ENCODE measurements at places on chromosomes 5 and 9.

DNA sequence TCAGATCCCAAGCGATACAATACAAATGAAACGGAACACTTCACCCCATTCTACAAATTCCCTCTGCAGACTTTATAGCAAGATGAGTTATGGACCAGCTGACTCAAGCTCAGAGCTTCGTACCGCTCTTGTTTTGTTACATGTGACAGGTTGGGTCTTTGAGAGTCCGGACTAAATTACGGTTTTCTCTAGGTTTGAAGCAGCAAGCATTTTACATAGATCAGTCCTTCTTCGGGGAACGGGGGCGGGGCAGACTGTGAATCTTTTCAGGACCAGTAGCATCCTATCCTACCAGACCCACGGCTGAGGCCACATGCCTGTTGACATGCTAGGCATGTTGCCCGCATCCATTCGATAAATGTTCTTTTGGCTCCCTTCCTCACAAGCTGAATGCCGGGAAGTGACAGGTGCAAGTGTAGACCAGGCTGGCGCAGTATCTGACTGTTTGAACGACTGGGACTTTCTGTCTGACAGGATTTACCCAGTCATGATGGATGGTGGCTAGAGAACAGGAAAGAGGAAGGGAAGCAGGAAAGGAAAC, 811.0 kb upstream of the GRAMD2B start:
- no peak for DNase-seq

DNA sequence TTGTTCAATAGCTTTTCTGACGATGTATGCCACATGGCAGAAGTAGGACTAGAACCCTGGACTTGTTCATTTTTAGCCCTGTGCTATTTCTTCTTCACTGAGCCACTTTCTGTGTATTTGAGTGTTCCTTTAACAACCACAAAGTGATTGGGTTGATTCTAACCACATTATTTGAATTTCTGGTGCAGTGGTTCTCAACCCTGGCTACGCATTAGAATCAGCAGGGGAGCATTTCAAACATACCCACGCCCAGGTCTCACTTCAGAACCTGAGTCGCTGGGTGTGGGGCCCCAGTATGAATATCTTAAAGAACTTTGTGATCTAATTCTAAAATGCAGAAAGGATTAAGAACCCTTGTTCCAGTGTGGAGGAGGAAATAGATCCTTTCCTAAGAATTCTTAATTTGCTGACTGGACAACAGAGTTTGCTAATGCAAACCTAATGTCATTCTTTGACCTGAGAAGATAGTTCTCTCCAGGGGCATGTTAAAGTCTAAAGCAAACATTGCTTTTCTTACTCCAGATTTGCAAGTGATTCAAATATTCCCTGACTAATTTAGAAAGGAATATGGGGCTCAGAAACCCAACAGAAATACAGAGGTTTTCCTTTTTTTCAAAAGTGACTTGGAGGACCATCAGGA, 75.4 kb upstream of the GDNF start:
- no peak for DNase-seq

DNA sequence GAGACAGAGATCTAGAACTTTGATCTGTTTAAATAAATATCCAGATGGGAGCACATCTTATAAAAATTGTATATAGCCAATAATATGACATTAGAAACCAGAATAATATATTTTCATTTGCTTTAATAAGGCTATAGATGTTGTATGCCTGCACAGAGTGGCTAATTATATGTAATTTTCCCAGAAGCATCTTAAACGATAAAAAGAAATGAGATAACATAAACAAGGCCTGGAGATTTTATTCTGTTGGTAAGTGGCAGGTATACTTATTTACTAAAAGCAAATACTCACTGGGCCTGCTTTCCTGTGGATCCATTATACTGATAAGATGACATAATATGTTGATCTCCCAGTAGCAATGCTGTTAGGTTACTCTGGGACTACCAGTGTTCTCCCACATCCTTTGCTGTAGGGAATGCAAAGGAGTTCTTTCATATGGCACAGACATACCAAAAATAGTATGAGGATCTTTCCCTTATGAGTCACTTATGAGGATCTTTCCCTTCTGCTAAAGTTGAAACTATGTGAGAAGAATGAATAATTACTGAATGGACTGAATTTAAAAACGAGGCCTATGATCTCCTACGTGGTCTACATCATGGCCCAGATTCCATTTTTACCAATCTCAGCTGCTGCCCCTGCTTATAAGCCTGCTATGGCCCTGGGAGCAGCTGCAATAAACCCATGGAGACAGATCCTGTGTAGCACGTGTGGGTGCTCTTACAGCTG, 112.1 kb downstream of the NUDT12 start:
- no peak for DNase-seq

DNA sequence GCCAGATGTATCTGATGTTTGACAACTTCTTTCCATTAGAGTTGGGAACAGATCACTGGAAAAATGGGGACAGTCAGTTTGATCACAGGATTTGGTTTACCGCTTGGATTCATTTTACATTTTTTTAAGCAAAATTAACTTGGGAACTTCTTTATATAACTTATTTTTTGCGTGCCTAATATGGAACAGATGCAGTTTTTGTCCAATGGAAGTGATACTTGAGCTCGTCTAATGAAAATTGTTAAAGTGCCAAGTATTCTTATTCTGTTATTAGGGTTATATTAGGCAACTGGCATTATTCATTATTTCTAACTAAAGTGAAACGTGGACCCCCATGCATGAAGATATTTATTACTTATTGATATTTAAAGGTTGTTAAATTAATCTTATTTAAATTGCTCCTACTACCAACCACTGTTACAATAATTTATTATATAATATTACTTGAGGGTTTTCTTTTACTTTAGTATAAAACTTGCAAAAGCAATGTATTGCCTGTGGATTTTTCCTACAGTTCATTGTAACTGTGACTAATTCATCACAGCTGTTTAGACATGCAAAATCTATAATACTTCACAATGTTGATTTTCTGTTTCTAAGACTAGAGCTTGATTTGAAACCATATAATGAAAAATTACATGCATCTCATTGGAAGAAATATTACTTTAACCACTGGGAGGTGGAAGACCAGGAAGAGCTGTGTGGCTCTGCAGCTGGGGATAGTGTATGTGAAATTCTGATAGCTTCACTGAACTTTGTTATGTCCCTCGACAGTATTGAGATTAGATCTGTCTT, 787.3 kb upstream of the WWC1 start:
- DNase-seq = no peak

GRCh38 chr9:75903785-75904360, 13.4 kb downstream of the PCSK5 start:
- no peak for DNase-seq

GRCh38 chr5:154483654-154484392, 5.8 kb upstream of the HAND1 start:
- DNase-seq = no peak

Measured in CD4-positive, alpha-beta T cell treated with Interleukin-6 for 4 hours (primary cell).